ENCODE measurements at places on chromosomes 13 and 19.

GRCh38 chr19:16327169-16327475 lies 2.5 kb downstream of the KLF2 start:
- no peak for DNase-seq

DNA sequence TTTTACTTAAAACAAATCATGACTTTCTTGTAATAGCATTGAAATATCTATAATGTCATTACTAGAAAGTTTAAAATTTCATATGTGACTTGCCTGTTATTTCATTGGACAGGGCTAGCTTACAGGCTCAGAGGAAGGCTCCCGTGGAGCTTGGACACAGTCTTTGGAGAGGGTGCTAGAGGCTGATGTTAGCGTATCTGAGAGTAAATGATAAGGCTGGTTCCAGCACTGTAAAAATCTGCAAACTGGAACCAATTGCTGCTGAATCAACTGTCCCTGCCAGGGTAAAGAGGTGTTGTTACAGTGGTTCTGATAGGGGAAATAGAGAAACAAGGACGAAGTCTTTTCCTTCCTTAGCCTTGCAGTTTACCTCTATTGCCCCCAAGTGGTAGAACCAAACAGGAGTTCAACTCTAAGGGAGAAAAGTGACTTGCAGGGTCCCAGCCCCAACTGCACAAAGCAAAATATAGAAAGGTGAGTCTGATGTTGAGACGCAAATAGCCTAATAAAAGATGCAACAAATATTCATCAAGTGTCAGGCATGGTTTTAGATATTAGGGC lies 901.7 kb downstream of the DIAPH3 start:
- no peak for DNase-seq

DNA sequence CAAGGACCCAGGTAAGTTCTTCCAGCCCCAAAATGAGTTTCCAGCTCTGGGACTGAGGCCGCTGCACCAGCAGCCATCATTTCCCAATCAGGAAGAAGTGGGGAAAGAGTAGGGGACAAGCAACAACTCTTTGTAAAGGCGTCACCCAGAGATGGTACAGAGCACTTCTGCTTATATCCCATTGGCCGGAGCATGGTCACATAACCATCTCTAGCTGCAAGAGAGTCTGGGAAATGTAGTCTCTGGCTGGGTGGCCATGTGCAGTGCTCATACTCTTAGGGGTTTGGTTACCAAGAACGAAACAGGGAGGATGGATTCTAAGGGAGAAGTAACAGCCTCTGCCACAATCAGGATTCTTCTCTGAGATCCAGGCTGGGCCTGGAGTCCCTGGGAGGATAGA lies 26.3 kb downstream of the CKM start:
- DNase-seq: no peak

- DNase-seq: peak; percentile 72
Observed at GRCh38 chr19:17855280-17856152, 4.2 kb upstream of the RPL18A start.

GRCh38 chr13:66689037-66689619 lies 541.0 kb downstream of the PCDH9 start:
- DNase-seq: no peak

DNA sequence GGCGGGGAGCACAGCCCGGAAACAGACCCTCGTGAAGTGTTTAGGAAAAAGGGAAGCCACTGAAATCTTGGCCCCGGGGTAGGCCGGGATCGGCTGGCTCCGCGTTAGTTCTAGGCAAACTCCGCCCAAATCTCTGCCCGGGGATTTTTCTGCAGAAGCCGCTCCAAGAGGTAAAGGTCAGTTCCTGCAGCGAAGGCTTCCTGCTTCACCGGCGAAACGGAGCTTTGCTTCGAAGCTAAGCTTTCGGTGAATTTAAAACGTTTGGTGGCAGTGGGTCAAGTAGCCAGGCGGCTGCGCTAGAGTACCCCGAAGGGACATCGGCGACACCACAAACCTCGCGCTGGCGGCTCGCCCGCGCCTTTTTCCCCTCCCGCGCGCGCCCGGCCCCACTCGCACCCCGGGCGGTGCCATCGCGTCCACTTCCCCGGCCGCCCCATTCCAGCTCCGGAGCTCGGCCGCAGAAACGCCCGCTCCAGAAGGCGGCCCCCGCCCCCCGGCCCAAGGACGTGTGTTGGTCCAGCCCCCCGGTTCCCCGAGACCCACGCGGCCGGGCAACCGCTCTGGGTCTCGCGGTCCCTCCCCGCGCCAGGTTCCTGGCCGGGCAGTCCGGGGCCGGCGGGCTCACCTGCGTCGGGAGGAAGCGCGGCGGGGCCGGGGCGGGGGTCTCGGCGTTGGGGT lies 441 bp downstream of the GJB2 start:
- DNase-seq: no peak

DNA sequence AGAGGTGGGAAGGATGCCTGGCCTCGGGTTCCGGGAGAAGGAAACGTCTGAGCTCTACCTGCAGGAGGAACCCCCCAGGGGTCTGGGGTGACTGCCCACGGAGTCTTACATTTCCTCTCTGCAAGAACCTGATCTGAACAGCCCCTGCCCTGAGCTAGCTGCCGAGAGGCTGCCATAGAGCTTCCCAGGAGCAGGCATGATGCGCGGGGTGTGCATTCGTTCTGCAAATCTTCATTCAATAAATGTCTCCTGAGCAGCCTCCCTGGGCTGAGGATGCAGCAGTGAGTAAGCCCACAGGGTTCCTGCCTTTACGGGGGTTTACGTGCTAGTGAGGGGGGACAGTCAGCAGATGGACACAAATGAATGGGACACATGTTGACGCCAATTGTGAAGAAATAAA lies 1.5 kb upstream of the SHISA7 start:
- no peak for DNase-seq

GRCh38 chr19:18152817-18153555 lies at the start of gene PIK3R2:
Gene PIK3R2 (plus strand): TSS chr19:18153163. CDS start chr19:18155880, 2,717 bp downstream.
- peak; percentile 94 for DNase-seq

DNA sequence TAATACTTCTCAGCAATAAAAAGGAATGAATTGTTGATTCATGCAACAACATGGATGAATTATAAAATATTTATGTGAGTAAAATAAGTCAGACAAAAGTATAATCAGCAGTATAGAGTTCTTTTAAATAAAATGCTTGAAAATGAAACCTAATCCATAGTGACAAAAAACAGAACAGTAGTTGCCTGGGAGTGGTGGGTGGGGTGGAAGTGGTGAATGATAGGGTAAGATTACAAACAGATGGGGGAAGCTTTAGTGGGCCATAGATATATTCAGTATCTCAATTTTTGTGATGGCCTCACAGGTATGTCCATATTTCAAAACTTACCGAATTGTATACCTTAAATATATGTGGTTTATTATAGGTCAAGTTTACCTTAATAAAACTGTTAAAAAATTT lies 124.9 kb upstream of the UBL3 start:
- DNase-seq: no peak

- DNase-seq: no peak
Observed at GRCh38 chr13:65584126-65584525, 1646.0 kb downstream of the PCDH9 start.

GRCh38 chr19:40867701-40868100 lies 14.3 kb downstream of the CYP2A7 start:
- no peak for DNase-seq

- DNase-seq: peak; percentile 20
Observed at GRCh38 chr13:51286135-51287002, 53.1 kb upstream of the SERPINE3 start.

- DNase-seq: no peak
Observed at GRCh38 chr13:29536853-29537252, 58.6 kb downstream of the SLC7A1 start.

DNA sequence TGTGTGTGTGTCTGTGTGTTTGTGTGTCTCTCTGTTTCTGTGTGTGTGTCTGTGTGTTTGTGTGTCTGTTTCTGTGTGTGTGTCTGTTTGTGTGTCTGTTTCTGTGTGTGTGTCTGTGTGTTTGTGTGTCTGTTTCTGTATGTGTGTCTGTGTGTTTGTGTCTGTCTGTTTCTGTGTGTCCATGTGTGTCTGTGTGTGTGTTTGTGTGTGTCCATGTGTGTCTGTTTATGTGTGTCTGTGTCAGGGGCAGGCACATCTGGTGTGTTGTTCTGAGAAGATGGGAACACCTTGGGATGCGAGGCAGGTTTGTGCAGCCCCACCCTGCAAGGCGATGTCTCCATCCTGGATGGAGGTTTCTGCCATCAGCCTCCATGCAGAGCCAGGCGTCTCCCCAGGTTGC lies 275.8 kb upstream of the SOX1 start:
- DNase-seq: no peak

GRCh38 chr13:81211713-81212112 lies 870.8 kb upstream of the SPRY2 start:
- DNase-seq: no peak

DNA sequence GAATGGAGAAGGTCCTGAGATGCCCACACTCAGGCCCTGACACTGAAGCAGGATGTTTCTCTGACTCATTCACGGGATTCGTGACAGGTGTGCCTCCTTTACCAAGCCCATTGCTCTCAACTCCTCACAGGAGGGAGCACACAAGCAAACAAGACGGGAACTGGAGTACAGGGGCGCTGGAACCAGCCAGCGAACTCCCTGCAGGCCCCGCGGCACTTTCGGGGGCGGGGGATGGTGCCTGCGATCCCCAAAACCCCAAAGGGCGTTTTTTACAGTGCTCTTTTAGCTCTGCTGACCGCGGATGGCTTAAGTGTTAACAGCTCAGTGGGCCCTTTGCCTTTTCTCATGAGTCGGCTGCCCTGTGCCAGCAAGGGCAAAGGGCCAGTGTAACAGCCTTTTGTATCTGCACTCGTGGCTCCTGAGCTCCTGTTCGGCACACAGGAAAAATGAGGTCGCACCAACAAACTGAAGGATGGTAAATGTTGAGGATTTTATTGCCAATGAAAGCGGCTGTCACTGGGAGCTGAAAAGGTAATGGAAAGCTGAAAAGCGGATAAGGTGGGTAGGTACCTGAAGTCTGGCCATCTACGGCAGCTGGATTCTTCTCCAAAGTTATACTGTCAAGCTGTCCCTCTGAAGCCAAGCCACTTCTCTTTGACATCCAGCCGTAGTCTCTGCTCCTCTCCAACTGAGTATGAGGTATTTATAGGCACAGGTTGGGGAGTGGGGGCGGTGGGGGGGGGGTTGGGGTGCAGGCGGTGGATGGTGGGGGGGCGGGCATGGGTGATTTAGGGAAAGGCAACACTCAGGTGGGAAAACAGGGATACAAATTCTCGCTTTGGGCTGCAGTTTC lies 65.0 kb upstream of the TRPC4 start:
- DNase-seq: peak; percentile 1

GRCh38 chr13:42875475-42876269 lies 94.3 kb downstream of the FAM216B start:
- no peak for DNase-seq

All from activated gamma-delta T cell (primary cell).